Activated CD4-positive, alpha-beta T cell treated with anti-CD3 and anti-CD28 coated beads for 24 hours (primary cell): ENCODE measurements at places on chromosomes 16 and 17.

DNA sequence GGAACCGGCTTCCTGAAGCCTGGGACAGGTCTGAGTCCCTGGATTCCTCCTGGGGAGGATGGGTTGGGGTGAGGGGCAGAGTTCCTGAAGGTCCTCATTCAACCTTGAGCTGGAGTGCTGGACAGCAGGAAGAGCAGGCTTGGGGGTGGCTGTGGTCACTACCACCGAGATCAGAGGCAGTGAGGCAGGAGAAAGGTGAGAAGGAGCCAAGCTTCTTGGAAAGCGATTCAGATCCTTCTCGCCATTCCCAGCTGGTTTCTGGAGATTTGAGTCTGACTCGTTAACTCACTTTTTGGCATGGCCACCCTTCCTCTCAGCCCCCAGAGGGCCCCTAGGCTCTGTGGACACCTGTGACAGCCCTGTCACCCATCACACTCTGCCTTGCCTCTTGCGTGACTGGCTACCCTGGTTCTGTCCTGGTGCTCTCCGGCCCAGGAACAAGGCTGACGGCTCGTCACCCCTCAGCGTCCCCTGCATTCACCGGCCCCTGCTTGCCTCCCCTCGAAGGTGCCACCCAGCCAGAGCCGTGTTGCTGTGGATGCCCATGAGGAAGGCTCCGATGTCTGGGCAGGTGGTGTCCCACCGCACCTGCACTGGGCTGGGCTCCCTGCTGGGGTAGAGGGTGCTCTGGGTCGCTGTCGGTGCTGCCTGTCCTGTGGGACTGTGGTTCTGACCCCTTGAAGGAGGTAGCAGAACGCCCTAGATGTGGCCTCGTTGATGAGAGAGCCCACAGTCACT, 9.7 kb upstream of the TIMP2 start:
- no peak for DNase-seq

GRCh38 chr16:89040861-89041570, 52.6 kb upstream of the ACSF3 start:
- no peak for DNase-seq

DNA sequence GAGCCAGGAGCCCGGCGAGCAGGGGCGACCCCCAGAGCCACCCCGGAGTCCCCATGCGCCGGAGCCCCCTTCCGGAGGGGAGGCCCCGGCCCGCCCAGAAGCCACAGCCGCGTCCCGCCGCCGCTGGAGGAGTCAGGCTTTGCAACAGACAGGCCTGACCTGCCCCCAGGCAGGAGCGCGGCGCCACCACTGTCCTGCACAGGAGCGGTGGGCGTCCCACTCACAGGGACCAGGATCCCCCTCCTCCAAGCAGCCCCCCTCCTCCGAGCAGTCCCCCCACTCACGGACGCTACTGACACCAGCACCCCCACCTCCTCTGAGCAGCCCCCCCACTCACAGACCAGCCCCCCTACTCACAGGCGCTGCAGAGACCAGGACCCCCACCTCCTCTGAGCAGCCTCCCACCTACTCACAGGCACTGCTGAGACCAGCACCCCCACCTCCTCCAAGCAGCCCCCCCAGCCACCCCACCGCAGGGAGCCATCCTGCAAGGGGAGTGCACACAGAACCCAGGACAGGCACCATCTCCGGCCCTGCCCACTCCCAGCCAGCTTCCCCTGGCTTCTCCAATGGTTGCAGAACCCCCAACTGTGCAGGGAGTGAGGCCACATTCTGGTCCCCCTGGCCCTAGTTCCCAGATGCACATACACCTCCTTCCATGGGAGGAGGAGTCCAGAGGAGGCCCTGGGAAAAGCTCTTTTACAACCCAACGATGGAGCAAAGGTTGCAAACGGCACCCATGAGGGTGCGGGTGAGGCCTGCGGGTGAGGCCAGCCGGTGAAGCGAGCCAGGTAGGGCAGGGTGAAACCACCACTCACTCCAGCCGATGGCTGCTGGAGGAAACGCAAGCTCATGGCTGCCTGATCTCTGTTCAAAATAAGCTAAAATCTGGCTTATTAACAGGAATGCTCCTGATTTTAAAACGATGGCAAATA, 69.9 kb downstream of the ABR start:
- peak; percentile 30 for DNase-seq

DNA sequence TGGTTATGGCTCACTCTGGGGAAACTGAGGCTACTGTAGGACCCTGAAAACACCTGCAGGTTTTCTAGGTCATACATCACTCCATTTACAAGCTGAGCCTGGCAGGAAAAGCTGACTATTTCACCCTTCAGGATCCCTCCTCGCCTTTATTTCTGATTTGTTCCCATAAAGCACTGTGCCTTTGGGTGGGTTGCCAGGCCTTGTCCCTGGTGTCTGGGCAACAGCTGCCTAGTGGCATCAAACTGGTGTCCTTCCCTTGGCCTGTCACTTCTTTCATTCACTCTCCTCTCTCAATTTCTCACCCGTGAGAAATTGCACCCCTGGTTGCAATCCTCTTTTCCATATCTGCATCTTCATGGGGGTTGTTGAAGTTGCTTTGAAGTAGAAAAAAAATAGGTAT, 1.6 kb downstream of the MYL4 start:
- no peak for DNase-seq

DNA sequence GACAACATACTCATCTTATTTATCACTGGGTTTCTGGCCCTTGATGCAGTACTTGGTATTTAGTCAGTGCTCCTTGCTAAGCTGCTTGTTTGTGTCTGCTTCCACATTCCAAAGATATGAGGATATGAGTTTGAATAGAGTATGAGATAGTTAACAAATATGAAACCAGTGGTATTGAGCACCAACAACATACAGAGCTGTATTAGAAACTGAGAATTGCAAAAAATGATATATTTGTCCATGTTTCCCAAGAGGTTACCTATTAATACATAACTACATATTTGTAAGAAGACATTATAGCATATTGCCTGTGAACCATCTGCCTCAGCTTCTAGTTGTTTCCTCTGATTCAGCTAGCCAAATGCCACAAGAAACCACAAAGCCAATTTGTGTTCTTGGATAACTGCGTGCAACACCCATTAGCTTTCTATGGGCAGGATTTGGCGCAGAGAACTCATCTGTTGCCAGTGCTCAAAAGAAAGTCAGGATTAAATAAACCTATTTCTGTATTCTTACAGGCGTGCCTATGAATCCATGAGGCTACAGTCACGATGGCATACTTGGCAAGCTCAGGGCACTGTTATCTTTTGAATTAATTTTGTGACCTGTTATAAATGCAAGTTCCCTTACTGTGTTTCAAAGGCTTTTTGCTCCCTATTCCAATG, 194.4 kb downstream of the MAP2K6 start:
- DNase-seq, result no peak

GRCh38 chr17:34171245-34171818, 83.8 kb upstream of the CCL2 start:
- peak; percentile 27 for DNase-seq

- DNase-seq, result no peak
Measured at GRCh38 chr16:22291860-22292318, 5.3 kb upstream of the POLR3E start.

- DNase-seq, result no peak
Measured at GRCh38 chr17:71779482-71779881, 341.3 kb upstream of the SOX9 start.

DNA sequence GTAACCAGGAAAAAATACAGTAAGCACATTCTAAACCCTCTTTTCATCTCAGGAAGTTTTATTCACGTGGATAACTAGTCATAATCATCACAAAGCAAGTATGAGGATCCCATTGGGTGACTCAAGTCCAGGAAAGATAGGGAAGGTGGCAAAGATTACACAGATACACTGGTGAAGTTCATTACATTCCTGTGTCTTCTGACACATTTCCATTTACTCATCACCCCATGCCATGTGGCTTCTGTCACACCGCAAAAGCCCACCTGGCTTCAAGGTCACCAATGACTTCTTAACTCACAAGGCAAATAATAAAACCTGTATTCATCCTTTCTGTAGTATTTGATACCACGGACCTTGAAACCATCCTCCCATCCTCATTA, 17.0 kb downstream of the HS3ST3A1 start:
- no peak for DNase-seq

GRCh38 chr16:85419503-85420408, 193.4 kb upstream of the GSE1 start:
- no peak for DNase-seq

- DNase-seq, result no peak
Measured at GRCh38 chr17:75102385-75102821, 7.4 kb upstream of the ARMC7 start.

- peak; percentile 64 for DNase-seq
Measured at GRCh38 chr17:77444984-77445759, 304.4 kb downstream of the SEC14L1 start.

DNA sequence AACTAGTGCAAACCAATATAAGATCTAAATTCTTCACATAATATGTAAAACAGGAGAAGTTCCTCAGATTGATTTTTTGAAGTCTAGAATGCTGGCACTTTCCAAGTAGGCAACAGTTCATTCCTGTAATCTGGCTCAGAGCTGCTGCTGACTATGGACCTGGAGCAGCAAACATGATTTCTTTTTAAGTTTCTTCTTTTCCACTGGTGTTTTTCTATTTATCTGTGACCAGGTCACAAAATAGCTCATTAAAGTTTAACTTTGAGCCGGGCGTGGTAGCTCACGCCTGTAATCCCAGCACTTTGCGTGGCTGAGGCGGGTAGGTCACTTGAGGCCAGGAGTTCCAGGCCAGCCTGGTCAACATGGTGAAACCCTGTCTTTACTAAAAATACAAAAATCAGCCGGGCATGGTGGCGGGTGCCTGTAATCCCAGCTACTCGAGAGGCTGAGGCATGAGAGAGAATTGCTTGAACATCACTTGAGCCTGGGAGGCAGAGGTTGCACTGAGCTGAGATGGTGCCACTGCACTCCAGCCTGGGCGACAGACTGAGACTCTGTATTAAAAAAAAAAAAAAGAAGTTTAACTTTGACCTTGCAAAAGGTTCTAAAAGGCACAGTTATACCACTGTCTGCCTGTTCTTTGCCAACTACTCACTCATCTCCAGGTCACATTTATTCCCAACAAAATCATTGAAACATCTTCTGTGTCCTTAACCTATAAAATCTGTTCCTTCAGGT, 29.4 kb upstream of the SLC13A2 start:
- no peak for DNase-seq

DNA sequence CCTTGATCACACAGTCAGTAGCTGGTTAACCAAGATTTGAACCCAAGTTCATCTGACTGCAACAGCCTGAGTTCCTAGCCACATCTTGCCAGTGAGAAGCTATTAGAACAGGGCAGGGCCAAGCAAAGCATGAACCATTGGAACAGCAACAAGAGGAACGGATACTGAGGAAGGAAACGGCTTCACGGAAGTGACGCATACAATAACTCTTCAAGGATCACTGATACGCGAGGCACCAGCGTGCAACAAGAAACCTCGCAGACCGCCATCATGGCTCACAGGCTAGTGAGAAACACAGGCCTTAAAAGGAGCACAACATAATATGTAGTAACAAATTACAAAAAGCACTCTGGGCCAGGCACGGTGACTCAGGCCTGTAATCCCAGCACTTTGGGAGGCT, 114.9 kb downstream of the CDYL2 start:
- no peak for DNase-seq

GRCh38 chr16:62363501-62363900, 327.3 kb upstream of the CDH8 start:
- DNase-seq, result no peak

- no peak for DNase-seq
Measured at GRCh38 chr16:56625943-56626654, 518 bp downstream of the MT1E start.

GRCh38 chr16:496097-496886, 31.2 kb upstream of the CAPN15 start:
- DNase-seq, result no peak

DNA sequence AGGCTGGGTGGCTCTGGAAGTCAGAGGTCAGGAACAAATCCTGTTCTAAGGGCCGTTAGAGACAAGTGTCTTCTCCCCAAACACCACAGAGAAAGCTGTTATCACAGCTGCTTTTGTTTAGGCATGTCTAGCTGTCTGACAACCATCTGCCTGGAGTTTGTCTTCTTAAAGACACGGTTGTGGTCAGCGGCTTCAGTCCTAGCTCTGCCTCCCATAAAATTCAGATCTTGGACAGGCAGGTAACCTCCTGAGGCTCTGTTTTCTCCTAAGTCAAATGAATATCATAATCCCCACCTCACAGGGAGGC, 2.3 kb upstream of the ITGA3 start:
- DNase-seq, result no peak

DNA sequence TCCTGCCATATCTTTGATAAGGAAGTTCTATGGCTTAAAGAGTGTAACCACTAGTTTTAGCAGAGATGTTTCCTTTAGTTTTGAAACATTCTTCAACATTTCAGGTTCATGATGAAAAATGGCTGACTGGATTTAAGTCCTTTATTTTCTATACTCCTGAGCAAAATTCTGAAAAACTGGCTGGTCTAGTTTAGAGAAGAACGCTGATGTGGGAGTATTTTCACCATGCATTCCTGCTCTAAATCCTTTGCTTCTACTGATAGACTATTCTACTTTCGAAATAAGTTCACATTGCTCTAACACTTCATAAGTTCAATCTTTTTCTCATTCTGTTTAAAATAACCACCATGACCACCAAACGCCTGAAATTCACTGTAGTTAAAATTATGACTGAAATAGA, 281.9 kb downstream of the FTO start:
- DNase-seq, result no peak

GRCh38 chr17:41580687-41581365, 5.9 kb downstream of the KRT14 start:
- no peak for DNase-seq

DNA sequence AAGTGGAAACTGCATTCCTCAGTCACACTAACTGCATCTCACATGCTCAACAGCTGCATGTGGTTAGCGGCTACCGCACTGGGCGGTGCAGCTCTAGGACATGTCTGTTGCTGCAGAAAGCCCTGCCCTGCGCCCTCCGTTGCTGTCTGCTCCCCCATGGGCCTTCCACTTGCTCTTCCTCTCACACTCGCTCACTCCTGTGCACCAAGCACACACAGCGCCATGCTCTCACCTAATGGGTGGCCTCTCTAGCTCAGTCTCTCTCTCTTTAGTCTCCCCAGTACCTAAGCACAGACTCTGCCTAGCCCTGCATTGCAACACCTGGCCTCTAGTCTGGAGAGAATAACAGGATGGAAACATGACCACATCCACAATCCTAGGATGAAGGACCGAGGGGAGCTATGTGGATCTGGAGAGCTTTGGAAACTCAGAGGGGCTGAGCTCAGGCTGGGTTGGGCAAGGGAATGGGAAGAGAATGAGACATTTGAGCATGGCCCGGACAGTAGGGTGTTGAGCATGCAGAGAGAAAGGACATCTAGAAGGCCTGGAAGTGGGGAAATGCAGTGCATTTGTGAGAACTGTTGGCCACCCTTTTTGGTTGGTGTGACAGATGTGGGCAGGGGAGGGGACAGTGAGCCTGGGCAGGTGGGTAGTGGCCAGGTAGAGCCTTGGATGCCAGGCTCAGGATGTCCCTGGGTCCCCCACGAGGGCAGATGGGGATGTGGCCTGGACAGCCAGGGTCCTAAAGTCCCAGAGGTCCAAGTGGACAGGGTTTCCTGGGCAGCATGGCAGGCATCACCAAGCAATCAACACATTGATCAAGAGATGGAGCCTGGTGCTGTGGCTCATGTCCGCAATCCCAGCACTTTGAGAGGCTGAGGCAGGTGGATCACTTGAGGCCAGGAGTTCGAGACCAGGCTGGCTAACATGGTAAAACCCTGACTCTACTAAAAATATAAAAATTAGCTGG, 16.1 kb downstream of the SGCA start:
- DNase-seq, result no peak

- no peak for DNase-seq
Measured at GRCh38 chr16:8894736-8895334, 12.7 kb downstream of the LITAFD start.
